ENCODE measurements at places on chromosomes 3 and 15.
A peak's percentile ranks its signal among the peaks of the same experiment; 100 is the strongest.

DNA sequence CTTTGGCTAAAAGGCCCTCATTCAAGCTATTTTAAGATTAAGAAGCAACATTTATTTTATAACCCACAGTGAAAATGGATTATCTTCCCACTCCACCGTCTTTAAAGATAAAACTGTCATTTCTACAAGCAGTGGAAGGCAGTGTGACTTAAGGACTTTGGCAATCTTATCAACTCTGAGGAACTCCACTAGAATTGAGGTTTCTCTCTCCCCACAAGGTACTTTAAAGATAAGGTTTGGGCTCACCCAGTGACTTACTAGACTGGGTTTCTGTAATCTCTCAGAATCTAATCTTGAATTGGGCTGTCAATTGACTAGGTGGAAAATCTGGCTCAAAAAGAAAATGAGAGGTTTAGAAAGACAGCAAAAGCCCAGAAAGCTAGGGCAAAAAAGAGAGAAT is 21.7 kb downstream of the ZNF385D start:
- no peak for DNase-seq

GRCh38 chr15:25690673-25691543 is 172.2 kb downstream of the ATP10A start:
- DNase-seq, result no peak

DNA sequence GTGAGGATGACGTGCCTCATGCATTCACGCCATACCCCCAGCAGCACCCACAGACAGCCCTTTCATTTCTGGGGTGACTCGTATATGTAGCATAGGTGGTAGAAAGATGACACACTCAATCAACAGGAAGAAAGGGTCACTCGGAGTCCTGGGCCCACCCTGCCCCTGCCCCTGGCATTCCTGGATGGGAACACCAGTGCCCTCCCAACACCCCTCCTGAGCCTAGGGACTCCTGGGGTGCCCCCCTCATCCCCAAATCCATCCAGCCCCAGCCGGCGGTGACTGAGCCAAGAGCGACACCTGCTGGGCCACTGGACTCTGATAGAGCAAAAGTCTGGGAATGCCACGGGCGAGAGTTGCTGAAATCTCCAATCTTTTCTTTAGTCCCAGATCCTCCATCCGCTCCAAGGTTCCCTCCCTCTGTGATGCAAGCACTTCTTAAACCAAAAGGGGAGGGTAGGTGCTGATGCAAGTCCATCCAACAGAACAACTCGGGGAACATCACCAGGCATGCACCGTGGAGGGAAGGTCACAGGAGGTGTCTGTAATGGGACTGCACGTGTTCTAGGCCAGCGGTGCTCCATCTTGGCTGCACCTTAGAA is 31.1 kb downstream of the ACAN start:
- DNase-seq, result peak; percentile 12

DNA sequence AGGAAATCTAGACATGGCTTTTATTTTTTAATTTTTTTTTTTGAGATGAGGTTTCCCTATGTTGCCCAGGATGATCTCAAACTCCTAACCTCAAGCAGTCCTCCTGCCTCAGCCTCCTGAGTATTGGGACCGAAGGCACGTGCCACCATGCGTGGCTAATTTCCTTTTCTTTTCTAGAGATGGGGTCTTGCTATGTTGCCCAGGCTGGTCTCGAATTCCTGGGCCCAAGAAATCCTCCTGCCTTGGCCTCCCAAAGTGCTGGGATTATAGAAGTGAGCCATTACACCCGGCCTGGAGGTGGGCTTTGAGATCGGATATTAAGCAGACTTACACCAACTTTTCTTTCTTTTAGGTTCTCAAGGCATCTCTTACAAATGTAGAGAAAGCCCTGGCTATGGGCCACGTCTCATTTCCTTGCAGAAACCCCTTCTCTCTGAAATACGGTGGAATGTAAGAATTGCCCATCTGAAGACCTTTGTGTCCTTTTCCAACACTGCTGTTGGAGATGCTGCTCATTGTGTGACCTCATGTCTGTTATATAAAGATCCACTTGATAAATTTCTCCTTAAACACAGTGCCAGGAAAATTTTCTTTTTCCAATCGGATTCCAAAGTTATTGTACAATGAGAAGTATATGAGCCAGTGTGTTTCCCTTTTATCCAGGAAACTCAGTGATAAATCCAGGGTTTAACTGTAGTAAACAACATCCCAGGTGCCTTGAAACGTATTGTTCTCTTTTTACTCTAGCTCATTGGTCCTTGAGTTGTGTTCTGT is 36.8 kb upstream of the CFAP161 start:
- no peak for DNase-seq

GRCh38 chr15:64858021-64858575 is 16.4 kb downstream of the PLEKHO2 start:
- no peak for DNase-seq

DNA sequence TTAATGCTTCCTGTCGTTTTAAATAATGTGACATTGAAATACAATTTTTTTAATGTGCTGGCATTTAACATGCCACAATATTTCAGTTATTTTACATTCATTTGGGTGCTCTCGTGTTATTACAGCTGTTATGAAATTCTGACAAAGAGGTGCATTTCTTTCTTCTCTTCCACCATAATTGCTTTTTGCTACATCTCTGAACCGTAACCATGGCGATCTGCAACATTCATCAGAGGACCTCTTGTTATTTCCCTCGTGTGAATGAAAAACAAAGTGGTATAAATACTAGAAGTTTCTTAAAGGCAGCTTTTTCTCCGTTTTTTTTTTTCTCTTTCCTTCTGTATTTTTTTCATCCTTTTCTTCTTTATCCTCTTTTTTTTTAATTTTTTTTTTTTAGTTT is 316.4 kb downstream of the MCTP2 start:
- DNase-seq, result no peak

GRCh38 chr3:36959821-36960220 is 15.0 kb upstream of the TRANK1 start:
- no peak for DNase-seq

GRCh38 chr3:114615523-114616085 is 321.8 kb downstream of the TIGIT start:
- no peak for DNase-seq

GRCh38 chr15:57890351-57890750 is 175.2 kb downstream of the ALDH1A2 start:
- no peak for DNase-seq

DNA sequence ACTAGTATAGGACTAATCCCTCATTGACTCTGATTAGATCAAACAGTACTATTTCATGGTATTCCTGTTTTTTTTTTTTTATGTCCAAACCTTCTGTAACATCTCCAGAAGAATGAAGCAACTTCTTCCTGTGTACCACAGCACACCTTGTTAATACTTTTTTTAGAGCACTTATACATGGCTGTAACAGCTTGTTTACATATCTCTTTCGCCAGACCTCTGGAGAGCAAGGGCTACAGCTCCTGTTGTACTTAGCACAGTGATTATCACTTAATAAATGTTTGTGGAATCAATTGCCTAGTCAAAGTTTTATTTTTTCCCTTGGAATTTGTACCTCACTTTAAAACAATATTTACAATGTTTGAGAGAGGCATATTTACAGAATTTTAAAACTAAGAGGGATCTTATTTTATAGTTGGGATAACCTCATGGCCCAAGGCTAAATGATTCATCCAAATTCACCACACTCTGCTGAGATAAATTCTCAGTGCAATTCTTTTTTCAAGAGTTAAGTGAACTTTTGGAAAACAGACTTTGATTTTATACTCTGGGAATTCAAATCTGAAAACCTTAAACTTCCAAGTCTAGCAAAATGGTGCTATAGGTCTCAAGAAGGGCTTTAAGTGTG is 9.2 kb upstream of the GATM start:
- no peak for DNase-seq

GRCh38 chr3:156330415-156330814 is 210.0 kb downstream of the KCNAB1 start:
- DNase-seq, result no peak

DNA sequence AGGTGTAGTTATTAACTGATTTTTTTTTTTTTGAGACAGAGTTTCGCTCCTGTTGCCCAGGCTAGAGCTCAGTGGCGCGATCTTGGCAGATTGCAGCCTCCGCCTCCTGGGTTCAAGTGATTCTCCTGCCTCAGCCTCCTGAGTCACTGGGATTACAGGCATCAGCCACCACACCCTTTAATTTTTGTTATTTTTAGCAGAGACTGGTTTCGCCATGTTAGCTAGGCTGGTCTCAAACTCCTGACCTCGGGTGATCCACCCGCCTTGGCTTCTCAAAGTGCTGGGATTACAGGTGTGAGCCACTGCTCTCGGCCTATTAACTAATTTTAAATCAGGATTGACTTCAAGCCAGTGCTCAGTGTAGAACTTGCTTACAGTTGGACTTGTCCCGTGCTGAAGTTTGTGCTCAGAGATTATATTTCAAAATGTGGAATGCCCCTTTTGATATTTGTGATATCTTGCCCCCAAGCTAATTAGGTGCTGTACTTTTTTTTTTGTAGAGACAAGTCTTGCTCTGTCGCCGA is 6.0 kb downstream of the SKIL start:
- no peak for DNase-seq

DNA sequence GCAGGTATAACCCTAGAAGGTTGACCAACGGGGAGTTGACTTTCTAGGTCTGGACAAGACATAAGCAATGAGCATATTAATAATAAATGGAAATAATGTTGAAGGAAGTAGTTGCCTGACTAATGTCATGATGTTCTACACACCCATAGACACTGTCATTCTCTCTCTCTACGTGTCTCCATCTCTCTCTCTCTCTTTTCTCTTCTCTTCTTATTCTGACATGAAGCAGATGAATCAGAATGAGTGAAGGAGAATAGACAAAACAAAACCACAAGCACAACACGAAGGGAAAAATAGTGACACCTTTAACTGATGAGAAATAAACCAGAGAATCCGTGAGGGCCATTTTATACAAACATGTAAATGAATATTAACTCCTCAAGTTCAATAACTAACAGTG is 26.7 kb upstream of the CCDC80 start:
- no peak for DNase-seq

DNA sequence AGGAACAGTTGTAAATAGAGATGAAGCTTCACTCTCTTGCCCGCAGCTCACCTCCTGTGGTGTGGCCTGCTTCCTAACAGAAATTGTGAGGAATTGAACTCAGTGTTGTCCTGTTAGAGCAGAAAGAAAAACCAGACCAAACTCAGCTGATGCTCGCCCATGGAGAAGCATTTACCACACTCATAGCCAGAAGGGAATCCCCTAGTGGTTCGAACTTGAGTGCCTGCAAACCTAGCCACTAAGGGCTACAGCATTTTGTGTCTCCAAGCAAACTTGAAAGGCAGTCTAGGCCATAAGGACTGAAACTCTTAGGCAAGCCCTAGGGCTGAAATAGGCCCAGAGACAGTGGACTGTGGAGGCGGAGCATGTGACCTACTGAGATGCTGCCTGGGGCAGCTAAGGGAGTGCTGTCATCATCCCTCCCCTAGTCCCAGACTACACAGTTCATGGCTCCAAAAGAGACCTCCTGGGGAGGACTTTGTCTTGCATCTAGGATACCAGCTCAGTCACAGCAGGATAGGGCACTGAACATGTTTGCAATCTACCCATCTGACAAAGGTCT is 44.5 kb upstream of the MCTP2 start:
- DNase-seq, result no peak

- no peak for DNase-seq
Measured at GRCh38 chr3:93867425-93867824, 106.3 kb downstream of the PROS1 start.

GRCh38 chr15:90620379-90621067 is 90.8 kb downstream of the CRTC3 start:
- peak; percentile 29 for DNase-seq

- DNase-seq, result no peak
Measured at GRCh38 chr15:38609097-38609738, 44.6 kb upstream of the RASGRP1 start.

GRCh38 chr15:47705281-47705997 is 11.9 kb upstream of the SEMA6D start:
- DNase-seq, result no peak

DNA sequence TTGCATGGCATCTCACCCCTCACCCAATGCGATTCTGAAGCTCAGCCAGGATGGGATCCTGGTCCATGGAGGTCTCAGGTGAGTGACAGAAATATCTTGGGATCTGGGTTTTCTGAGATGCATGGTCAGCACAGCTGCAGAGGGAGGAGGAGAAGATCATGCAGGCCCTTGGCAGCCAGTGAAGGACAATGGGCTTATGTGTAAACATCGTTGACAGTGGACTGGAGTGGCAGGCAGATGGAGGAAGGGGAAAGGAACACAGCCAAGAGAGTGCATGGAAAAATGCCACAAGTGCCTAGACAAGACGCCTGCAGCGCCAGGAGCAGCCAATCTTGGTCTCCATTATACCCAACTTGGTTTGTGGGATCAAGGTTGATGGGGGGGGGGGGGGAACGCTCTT is 347.9 kb downstream of the MCTP2 start:
- DNase-seq, result no peak

GRCh38 chr15:95009635-95010034 is 778.3 kb downstream of the MCTP2 start:
- no peak for DNase-seq

DNA sequence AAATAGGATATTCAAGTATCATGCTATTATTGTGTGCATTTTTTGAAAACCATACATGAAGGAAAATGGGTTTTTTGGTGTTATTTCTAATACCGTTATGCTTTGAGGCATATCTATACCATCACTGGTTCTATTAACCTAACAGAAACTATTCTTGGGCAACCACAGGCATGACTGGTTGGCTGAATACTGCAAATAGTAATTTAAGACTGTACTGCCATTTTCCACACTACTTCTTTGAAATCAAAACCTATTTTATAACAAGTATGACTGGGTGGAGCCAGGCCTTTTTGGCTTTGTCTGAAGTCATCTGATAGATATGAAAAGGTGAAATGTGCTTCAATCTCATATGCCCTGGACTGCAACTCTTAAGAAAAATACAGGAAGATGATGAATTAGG is 115.1 kb downstream of the ULK4 start:
- DNase-seq, result no peak

- DNase-seq, result no peak
Measured at GRCh38 chr3:23431764-23432163, 228.6 kb downstream of the UBE2E2 start.

- no peak for DNase-seq
Measured at GRCh38 chr15:85792102-85792731, 2.5 kb downstream of the KLHL25 start.

- no peak for DNase-seq
Measured at GRCh38 chr15:68599560-68600071, 20.8 kb downstream of the CORO2B start.

DNA sequence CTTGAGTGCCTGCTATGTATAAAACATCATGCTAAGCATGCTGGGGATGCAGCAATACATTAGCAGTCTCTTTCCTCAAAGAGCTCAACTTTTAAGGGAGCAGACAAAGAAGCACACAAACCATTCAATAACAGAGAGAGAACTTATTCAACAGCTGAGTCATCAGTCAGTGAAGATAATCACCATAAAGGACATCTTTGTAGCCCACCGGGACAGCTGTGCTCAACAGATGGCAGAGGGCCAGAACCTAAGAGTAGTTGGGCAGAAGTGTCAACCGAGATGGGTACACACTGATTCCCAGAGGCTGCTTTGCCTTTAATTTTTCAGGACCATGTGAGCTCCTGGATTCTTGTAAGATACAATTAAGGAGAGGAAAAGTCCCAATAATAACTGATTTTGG is 4.2 kb upstream of the RAB8B start:
- no peak for DNase-seq
